ENCODE measurements at places on chromosomes 11 and 22.

DNA sequence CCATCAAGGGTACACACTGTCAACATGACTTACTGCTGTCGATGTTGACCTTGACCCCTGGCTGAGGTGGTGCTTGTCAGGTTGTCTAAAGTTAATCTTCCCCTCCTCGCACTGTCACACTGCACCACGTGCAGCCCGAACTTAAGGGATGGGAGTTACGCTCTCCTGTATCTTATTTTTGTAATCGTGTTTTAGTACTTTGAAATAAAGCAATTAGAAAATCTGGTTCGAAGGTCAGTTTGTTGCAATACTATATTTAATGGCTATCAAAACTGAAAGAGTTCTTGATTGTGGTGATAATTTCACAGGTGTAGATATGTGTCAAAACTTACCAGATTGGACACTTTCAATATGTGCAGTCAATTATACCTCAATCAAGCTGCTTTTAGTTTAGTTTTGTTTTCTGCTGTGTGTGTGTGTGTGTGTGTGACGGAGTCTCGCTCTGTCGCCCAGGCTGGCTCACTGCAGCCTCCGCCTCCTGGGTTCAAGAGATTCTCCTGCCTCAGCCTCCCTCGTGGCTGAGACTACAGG lies 10.7 kb upstream of the ST14 start:
- H3K27me3 ChIP-seq: no peaks in the 10 kb centered on the region
- no peak overlapping the region for H3K27ac ChIP-seq
- no peak overlapping the region for H3K4me3 ChIP-seq
- no peak for DNase-seq

GRCh38 chr11:95923728-95924413 lies at the start of gene MTMR2:
Gene MTMR2, minus strand, starts transcription at chr11:95924107. Its CDS starts 153 bp downstream, at chr11:95923954.
- no peaks in the 10 kb centered on the region for H3K27me3 ChIP-seq
- H3K4me3 ChIP-seq: peak within 1 kb of the TSS; percentile 87
- DNase-seq: peak; percentile 93

- no peak overlapping the region for H3K27ac ChIP-seq
- H3K36me3 ChIP-seq: no peaks in the 10 kb centered on the region
- peak overlapping the region; percentile 67 for H3K4me3 ChIP-seq
- peaks cover 10% of the 10 kb centered on the region for H3K27me3 ChIP-seq
- no peaks in the 10 kb centered on the region for H3K4me1 ChIP-seq
Measured at GRCh38 chr22:43110927-43111623, 525 bp downstream of the BIK start.

- no peak overlapping the region for H3K4me3 ChIP-seq
- no peaks in the 10 kb centered on the region for H3K4me1 ChIP-seq
- H3K27me3 ChIP-seq: no peaks in the 10 kb centered on the region
Measured at GRCh38 chr11:43736502-43737200, 56.1 kb downstream of the HSD17B12 start.

All from kidney (tissue), 22 donors.